ENCODE measurements at places on chromosomes 13 and 19. TPM values are rescaled to one million over a fixed set of nuclear protein-coding genes. Genes with fewer than 3 reads are reported as not detected.

ODAD3 gene
- 3.1 TPM for total RNA-seq

KLHL1 gene
- total RNA-seq: 0.23 TPM

SLC25A41 gene
- 1.6 TPM for total RNA-seq

GFY gene
- total RNA-seq: not detected

SIAH3 gene
- 0.42 TPM for total RNA-seq

ZNF555 gene
- 11.4 TPM for total RNA-seq

ZNF320 gene
- 26.9 TPM for total RNA-seq

C1QTNF9 gene
- total RNA-seq: not detected

HPN gene
- 0.27 TPM for total RNA-seq

FAM216B gene
- total RNA-seq: not detected

IL17D gene
- total RNA-seq: 7.9 TPM

ZNF724 gene
- total RNA-seq: 36.7 TPM

PRR22 gene
- 6.7 TPM for total RNA-seq

KLK4 gene
- not detected for total RNA-seq

ZNF582 gene
- total RNA-seq: 4.2 TPM

ZNF180 gene
- 14.6 TPM for total RNA-seq
